Stomach (tissue), 19 donors: ENCODE measurements at places on chromosomes 11 and 22. TPM values are rescaled to one million over a fixed set of nuclear protein-coding genes. Genes with fewer than 3 reads are reported as not detected.

C11orf24 gene
- total RNA-seq, result 35.1 TPM

NOX4 gene
- 1.0 TPM for total RNA-seq

GGTLC3 gene
- not detected for total RNA-seq

CCDC15 gene
- 15.6 TPM for total RNA-seq

APOBEC3B gene
- total RNA-seq, result 1.1 TPM

HTATIP2 gene
- total RNA-seq, result 55.3 TPM

CELSR1 gene
- 11.2 TPM for total RNA-seq

CABP2 gene
- not detected for total RNA-seq

OR9I1 gene
- total RNA-seq, result not detected

PLAAT2 gene
- not detected for total RNA-seq

CD3G gene
- total RNA-seq, result not detected

MS4A7 gene
- total RNA-seq, result not detected

DEUP1 gene
- total RNA-seq, result not detected

RNF121 gene
- total RNA-seq, result 28.5 TPM

OR6T1 gene
- not detected for total RNA-seq

IFITM2 gene
- total RNA-seq, result 8.8 TPM

OPCML gene
- total RNA-seq, result not detected

FAU gene
- 566 TPM for total RNA-seq

INS gene
- total RNA-seq, result not detected

CNTF gene
- total RNA-seq, result not detected

KDM4E gene
- not detected for total RNA-seq

ART1 gene
- not detected for total RNA-seq

SNX32 gene
- not detected for total RNA-seq

FADS1 gene
- 11.7 TPM for total RNA-seq

FKBP2 gene
- 17.4 TPM for total RNA-seq

MPPED2 gene
- 4.1 TPM for total RNA-seq

PTPN5 gene
- total RNA-seq, result 1.1 TPM

CARD18 gene
- not detected for total RNA-seq

ADM2 gene
- total RNA-seq, result 0.37 TPM

ZNF215 gene
- 1.0 TPM for total RNA-seq

DRD4 gene
- total RNA-seq, result not detected

TRIOBP gene
- 90.6 TPM for total RNA-seq

RAB38 gene
- total RNA-seq, result 1.8 TPM

CYB5R2 gene
- 12.1 TPM for total RNA-seq

KIRREL3 gene
- not detected for total RNA-seq

DNAJC4 gene
- total RNA-seq, result 8.3 TPM

TMEM86A gene
- total RNA-seq, result not detected

MRGPRF gene
- total RNA-seq, result 16.2 TPM

OR2AG1 gene
- under 0.01 TPM for total RNA-seq

POLDIP3 gene
- 54.0 TPM for total RNA-seq

KRTAP5-1 gene
- not detected for total RNA-seq

TCF20 gene
- total RNA-seq, result 38.5 TPM

TMEM191B gene
- not detected for total RNA-seq

SYT13 gene
- 1.3 TPM for total RNA-seq

SGSM1 gene
- total RNA-seq, result 4.0 TPM

HSPB2 gene
- total RNA-seq, result not detected

ENTHD1 gene
- total RNA-seq, result not detected

C2CD3 gene
- 22.9 TPM for total RNA-seq

C11orf16 gene
- not detected for total RNA-seq

ARHGAP42 gene
- 51.3 TPM for total RNA-seq

C11orf21 gene
- not detected for total RNA-seq

SLC29A2 gene
- total RNA-seq, result 14.3 TPM

OR51B6 gene
- not detected for total RNA-seq

OR51B5 gene
- total RNA-seq, result not detected
